ENCODE measurements at places on chromosomes 13 and 19. TPM values are rescaled to one million over a fixed set of nuclear protein-coding genes. Genes with fewer than 3 reads are reported as not detected.

VAV1 gene
- not detected for total RNA-seq

ACP5 gene
- total RNA-seq, result not detected

RNF113B gene
- total RNA-seq, result not detected

ACP7 gene
- total RNA-seq, result not detected

NKPD1 gene
- total RNA-seq, result not detected

ZNF528 gene
- 8.6 TPM for total RNA-seq

KIR2DL1 gene
- total RNA-seq, result not detected

- DNase-seq, result no peak
Observed at GRCh38 chr19:12946731-12947496, 1.3 kb downstream of the RAD23A start.

GRCh38 chr19:34365463-34366401 is 736 bp downstream of the GPI start:
- DNase-seq, result no peak

DNA sequence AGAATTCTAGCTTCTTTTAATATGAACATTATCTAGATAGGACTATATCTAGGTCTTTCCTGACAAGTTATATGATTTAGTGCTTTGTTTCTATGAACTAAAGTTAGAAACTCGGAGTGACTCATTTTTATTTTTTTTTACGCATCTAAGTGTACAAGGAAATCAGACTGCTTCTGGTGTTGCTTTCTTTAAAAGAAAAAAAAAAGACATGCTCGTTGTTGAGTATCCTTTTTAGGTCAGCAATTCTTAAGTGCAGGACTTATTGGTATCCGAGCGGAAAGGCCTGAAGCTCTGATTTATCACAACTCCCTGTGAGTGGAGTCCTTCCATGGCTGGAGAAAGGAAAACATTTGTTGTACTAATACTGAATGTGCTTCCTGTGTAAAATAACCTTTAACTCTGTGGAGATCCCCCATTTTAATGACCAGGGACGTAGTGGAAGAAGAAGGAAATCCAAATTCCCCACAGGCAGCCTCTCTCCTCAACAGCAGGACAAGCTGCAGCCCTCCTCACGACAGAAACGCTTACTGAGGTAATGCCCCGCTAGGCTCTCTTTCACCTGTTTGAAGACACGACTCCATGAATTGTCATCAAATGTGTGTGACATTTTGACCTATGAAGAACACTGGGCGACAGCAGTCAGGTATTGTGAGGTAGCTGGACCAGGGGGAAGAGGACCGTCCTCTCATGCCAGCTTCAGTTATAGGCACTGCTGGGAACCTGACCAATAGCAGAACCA is 17.9 kb upstream of the POMP start:
- DNase-seq, result no peak

GRCh38 chr19:49590971-49591730 is at the start of gene PRR12:
TSS of gene PRR12 (plus strand) at chr19:49591182. CDS start at chr19:49591655, 473 bp downstream.
- DNase-seq, result peak; percentile 78

- DNase-seq, result no peak
Observed at GRCh38 chr19:19777692-19778091, 43.9 kb downstream of the ZNF506 start.

- no peak for DNase-seq
Observed at GRCh38 chr13:20988033-20988908, 73.1 kb downstream of the LATS2 start.

- no peak for DNase-seq
Observed at GRCh38 chr19:14370169-14370939, 10.9 kb upstream of the ADGRE5 start.

- DNase-seq, result no peak
Observed at GRCh38 chr13:22592515-22592914, 588.3 kb upstream of the SGCG start.

DNA sequence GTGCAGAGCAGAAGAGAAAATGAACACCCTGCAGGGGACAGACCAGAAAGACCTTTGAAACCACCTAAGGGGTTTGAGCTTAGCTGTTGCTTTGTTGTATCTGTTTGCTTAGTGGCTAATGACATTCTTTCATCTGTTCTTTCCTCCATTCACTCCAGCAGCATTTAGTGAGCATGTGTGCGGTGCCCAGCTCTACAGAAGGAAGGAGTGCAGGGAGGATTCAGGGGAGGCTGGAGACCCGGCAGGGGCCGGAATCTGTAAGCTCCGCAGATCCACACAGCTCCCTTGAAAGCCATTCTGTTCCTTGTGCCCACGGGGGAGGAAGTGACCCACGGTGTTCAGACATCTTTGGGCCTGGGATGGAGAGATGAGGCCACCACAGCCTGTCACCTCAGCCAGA is 27.5 kb downstream of the UQCRFS1 start:
- no peak for DNase-seq

DNA sequence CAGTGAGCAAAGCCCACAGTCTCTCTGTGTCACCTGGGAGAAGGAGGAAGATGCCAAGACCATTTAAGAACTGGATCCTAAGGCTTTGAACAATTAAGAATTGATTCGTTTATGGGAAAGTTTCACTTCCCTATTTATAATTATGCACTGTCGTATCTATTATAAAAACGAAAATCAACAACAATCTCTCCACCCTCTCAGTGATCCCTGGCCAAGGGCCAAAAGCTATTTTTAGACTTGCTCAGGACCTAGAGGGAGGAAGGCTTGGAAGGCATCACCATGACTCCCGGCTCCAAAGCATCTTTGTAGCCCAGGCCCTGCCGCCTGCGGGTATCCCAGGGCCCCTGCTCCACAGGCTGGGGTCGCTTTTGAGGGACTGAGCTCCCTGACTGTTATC is 1.3 kb downstream of the RHPN2 start:
- DNase-seq, result no peak

DNA sequence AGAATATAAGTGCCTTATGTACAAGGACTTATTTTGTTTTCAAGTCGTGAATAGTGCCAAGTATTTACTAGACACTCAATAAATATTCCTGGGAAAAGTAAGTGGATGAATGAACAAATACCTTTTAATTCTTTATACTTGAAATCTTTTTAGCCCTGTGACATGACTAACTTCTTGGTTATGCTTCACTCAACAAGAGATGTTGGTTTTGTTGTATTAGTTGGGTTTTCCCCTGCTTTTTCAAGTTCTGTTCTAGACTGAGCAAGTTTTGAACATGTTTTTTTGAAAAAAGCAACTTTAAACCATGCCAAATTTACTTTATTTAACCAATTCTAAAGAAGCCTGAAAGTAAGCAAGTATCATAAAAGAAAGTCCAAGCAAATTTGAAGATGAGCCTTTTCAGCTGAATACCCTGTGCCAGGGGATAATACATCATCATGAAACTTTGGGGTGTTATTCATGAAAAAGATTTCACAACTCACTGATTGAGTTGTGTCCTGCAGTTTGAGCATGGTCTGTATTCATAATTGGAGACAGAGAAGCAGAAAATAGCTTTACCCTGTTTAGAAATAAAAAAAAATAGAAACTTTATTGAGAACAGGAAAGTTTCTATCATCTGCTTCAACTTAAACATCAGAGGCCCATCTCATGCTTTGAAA is 11.1 kb downstream of the LMO7 start:
- peak; percentile 6 for DNase-seq

DNA sequence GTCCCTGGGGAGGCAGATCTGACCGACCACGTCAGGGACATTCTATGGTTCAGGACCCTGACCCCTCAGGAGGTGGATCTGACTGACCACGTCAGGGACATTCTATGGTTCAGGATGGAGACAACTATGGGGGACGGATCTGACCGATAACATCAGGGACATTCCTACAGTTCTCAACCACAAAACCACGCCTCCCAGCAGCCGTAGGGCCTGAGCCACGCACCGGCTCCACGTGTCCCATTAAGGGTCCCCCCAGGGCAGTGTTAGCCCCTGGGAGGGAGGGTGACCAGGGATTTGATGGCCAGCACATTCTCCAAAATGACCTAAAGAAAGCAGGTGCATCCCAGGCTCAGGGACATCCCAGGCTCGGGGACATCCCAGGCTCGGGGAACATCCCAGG is 49.0 kb upstream of the C13orf46 start:
- no peak for DNase-seq

- no peak for DNase-seq
Observed at GRCh38 chr13:79384022-79384610, 21.9 kb downstream of the RBM26 start.

DNA sequence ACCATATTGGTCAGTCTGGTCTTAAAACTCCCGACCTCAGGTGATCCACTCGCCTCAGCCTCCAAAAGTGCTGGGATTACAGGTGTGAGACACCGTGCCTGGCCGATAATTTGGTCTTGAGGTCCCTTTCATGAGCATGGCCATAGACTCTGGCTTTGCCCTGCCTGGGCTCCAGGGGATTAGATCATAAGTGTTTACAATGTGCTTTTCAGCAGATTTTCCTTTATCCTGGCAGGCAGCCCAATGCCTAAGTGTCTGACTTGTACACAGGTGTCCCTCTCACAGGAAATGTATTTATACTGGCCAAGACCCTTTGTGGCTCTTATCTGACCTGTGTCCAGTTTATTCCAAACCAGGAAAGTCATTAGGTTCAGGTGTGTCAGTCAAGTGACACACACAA is 15.9 kb downstream of the BCAM start:
- no peak for DNase-seq

DNA sequence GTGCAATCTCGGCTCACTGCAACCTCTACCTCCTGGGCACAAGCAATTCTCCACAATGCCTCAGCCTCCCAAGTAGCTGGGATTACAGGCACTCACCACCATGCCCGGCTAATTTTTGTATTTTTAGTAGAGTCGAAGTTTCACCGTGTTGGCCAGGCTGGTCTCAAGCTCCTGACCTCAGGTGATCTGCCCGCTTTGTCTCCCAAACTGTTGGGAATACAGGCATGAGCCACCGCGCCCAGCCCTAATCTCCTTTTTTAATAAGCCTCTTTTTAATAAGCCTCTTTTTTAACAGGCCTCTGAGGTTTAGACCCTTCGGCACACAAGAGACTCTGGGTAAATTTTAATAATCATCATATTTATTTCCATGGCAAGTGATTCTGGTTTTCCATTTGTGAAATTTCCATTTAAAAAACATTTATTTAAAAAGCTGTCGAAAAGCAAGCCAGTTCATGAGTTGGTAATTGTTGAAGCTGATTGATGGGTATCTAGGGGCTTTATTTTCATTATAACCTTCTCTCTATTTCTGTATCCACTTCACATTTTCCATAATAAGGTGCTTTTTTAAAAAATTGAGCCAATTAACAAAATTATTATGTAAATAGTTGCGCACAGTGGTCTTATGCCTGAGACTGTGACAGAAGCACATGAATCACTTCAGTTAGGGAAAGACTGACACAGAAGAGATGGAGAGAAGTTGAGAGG is 11.8 kb downstream of the POU2F2 start:
- no peak for DNase-seq

DNA sequence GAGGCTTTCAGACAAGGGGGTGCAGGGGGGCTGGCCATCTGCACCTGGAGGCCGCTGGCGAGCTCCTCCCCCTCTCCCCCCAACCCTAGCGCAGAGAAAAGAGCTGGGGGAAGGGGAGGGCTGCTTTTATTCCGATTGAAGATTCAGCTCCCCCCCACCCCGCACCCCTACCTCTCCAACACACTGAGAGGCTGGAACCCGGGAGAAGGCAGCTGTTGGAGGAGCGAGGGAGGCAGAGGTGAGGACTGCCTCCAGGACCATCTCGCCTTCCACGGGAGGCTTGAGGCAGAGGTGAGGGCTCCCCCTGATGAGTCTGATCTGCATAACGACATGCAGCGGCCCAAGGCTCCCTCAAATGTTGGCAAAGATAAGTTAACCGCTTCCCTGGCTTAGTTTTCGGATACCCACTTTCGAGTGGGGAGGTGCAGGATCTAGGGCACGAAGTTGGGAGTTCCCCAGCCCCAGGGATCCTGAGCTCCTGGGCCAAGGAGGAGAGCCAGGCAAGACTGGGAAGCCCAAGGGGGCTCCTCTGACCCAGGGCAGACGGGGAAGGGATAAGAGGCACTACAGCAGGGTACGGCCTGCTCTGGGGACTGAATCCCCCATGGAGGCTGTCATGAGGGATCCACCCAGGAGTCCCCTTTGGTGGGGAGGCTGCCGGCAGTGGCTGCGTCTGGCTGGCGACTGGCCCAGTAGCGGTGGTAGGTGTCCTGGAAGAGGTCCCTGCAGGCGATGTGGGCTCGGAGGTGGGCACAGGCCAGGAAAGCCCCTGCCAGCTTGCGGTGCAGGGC is 1.2 kb upstream of the NUMBL start:
- DNase-seq, result peak; percentile 6

DNA sequence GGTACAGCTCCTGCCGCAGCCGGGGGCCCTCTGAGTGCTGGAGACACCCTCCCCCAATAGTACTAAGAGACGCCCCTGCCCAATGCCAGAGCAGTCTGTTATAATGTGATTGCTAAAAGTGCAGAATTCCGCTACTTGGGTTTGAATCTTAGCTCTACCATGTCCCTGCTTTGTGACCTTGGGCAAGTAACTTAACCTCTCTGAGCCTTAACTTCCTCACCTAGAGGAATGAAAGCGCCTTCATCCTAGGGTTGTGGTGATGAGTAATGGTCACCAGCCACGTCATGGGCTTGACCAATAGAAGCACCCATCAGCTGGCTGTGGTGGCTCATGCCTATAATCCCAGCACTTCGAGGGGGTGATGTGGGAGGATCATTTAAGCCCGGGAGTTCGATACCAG is 6.5 kb downstream of the PLEKHG2 start:
- DNase-seq, result no peak
